ENCODE measurements at places on chromosomes 3 and 15.
A peak's percentile ranks its signal among the peaks of the same experiment; 100 is the strongest.

GRCh38 chr3:69385123-69385722, 665 bp downstream of the FRMD4B start:
- DNase-seq: no peak

- DNase-seq: no peak
Measured at GRCh38 chr3:14231145-14231990, 52.8 kb downstream of the LSM3 start.

DNA sequence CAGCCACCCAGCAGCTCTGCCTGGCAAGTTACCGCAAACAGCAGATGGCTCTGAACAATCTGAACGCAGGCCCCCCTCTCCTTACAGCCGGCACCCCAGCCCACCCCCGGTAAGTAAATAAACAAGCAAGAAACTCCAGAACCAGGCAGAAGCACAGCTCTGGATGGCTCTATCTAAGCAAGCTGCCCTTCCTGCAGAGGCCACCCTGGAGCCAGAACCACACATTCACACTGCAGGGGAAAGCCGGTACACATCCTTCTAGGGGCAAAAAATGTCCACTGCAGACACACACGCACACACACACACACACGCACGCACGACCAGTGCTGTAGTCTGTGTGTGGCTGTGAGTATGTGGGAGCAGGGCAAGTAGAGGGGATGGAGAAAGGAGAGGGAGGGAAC, 63.9 kb downstream of the ADCY5 start:
- no peak for DNase-seq

GRCh38 chr3:98966862-98967546, 65.5 kb upstream of the DCBLD2 start:
- DNase-seq: no peak

DNA sequence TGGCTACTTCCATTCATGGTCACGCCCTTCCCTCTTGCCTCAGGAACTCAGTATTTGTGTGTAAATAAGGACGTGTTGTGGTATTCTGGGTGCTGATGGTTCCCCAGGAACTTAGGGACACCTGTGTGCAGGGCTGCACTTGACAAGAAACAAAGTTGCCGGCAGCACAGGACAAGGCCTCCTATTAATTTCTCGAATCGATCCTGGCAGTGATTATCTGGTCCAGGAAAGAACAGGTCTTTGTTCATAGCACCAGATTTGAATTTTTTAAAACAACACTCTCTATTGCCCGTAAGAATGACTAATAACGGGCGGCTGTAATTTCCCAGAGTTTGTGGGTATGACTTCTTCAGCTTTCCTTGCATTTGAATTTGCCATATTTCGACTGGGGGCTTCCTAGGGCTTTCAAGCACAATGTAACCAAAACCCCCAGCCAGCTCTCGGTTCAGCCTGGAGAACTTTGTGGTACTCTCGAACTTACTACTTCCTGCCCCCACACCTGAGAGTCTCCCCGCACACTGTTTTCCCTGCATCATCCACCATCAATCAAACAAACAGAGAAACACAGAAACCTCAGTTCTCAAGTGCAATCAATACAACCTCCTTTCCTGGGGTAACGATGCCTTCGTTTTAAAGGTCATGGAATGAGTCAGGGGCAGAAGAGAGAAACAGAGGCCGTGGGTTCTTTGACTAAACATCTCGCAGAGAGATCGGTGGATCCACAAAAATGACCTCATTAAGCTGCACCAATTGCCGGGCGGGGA, 241.7 kb upstream of the ICE2 start:
- peak; percentile 28 for DNase-seq

- DNase-seq: peak; percentile 66
Measured at GRCh38 chr3:28840976-28841376, 439.9 kb upstream of the RBMS3 start.

DNA sequence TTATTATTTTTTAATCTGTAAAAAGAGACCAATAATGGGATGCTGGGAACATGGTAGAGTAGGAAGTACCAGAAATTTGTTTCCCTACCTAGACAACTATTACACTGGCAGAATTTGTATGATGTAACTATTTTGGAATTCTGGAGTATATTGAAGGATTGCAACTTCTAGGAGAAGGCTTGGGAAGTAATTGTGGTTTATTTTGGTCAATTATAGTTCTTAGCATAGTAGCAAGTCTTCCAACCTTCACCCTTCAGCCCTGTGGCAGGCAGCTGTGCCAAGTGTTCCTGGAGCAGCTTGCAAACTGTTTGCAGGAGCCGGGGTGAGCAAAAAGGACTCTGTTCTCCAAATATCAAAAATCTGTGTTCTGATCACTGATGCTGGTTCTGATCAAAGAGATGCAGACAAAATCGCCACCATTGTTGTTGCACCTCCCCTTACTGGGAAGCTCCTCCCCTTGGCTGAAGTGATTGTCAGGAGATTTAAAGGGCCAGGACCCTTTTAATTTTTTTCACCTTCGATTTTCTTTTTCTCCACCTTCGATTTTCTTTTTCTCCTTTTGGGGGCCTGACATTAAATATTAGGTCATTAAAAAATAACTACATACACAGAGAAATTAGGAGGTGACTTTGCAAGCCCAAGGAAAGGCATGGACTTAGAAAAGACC, 363.3 kb downstream of the SLC9A9 start:
- DNase-seq: no peak

DNA sequence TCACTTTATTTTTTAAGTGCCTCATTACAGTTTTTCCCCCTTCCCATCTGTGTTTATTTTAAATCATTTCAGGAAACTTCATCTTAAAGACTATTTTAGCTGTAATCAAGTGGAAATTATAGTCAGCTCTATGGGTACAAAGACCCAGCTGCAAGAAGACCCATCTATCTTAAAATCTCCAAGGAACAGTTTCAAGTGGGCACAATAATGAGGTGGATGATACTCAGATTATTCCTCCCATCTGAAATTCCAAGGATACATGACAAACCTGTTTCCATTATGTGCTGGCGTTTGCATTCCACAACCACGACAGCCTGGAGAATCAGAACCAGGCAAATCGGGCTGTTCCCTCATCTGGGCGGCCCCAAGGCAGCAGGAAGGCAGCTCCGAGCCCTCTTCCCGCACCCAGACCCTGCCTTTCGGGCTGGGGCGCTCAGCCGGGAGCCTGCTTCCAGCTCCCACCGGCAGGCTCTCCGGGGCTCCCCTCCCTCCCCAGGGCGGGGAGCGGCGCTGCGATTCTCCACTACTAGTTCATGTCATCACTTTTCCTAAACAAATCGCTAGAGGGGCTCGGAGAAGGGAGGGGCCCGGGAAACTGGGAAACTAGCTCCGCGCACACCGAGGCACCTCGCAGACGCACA, at the start of gene MGLL:
MGLL (minus strand) TSS at position 475 of the 641 bp plus-strand sequence; CDS start at position 278, 197 bp downstream.
- DNase-seq: no peak

DNA sequence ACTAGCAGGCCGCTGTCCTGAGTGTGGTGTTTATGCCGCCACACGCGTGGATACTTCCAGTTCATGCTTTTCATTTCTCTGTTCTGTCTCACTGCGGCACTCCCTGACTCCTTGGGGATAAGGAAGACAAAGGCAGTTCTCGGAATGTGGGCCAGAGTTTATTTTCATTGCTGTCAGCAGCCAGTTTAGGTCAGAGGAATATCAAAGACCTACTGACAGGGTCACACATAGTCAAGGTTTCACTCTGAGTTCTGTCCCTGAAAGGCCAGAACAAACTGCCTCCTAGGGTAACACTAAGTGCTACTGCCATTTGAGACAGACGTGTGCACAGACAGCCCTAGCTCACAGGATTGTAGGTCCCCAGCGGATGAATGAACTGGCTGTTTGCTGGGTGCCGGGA, 27.3 kb upstream of the SPTBN5 start:
- no peak for DNase-seq

GRCh38 chr3:9214599-9214998, 34.8 kb downstream of the SRGAP3 start:
- DNase-seq: no peak

- DNase-seq: no peak
Measured at GRCh38 chr15:52808441-52808840, 18.3 kb upstream of the ONECUT1 start.

GRCh38 chr3:49566312-49566711, 12.0 kb downstream of the BSN start:
- no peak for DNase-seq

DNA sequence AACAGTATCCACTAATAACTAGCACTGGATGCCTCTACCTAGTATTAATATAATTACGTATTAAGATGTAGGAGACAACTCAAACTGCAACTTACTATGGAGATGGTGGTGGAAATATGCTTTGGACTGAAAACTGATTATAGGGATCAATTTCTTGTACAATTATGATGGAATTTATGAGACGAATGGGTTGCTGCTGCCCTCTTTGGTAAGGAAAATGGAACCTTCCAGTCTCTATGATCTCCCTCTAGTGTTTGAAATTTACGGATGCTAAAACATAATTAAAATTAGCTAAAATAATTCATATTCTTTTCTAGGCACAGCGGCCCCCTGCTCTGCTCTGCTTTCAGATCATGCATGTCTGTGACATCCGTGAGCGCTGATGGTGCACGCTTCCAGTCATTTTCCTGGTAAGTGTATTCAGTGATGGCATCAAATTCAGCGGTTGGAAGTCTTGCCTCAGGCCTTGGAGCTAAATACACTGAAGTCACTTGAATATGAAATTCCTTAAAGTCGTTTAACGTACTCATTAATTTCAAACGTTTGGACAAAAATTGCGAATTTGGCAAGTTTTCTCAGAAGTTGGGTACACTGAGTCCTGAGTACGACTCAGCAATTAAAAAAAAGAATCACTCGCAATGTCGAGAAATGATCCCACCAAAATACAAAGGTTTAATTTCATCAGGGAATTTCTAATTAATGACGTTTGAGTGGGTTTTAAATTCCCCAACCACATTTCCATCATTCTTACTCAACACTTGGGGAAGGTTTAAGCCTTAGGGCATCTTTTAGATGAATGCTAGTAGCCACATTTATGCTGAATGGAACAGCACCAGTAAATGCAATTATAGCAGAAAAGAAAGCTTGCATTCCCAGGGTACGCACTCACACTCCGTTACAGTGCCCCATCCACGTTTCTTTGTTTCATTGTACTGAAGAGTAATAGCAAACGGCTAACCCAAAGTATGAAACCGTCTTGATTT, 132.6 kb downstream of the NR2F2 start:
- no peak for DNase-seq

- no peak for DNase-seq
Measured at GRCh38 chr3:191158815-191159214, 40.2 kb upstream of the OSTN start.

GRCh38 chr3:128269796-128270195, 116.5 kb downstream of the EEFSEC start:
- DNase-seq: no peak

DNA sequence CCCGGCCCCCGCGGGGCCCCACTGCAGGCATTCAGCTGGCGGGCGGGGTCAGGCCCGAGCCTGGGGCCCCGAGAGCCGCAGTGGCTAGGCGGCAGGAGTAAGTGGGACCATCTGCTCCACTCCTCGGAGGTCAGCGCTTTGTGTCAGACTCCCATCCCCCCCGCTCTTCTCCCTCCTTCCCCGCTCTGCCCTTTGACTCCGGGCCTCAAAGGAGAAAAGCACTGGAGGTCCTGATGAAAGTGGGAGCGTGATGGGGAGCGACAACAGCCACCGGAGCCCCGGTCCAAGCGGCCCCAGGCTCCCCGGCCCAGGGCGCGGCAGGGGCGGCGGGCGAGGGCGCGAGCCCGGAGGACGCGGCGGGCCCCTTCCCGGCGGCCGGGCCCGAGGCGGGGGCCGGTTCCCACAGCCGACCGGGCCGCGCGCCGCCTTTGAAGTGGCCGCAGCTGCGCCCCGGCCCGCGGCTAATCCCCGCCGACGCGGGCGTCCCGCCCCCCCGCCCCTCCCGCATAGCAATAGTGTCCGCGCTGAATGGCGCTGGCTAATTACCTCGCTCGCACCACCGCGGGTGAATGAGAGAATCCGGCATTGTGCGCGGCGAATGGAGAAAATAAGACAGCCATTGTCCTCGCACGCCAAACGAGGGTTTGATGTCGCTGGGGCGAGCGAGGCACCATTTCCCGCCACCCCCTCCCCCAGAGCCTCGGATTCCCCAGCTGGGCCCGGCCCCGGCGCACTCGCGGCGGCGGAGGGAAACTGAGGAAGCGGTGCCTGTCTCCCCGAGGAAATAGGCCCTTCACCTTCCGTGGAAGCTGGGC, 22.4 kb downstream of the IGDCC3 start:
- no peak for DNase-seq

DNA sequence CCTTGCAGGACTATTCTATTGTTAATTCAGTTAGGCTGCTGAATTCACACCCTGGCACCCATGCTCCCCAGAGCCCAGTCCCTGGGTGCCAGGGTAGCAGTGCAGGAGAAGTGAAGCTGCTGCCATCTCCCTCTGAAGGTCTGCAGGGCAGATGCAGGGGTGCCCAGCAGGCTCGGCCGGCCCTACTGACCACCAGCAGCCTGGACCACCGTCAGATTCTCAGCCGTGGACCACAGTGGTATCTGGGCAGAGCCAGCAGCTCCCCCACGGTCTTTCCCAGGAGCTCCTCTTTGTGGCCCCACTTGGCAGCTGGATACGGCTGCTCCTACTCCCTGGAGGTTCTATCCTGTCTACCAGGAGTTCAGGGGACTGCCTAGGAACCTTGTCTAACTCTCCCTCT, 46.8 kb downstream of the ALDH1L1 start:
- DNase-seq: no peak

- no peak for DNase-seq
Measured at GRCh38 chr3:23830869-23831484, 25.2 kb downstream of the UBE2E1 start.
